GM12864 (cell line): ENCODE measurements at places on chromosomes 1 and 21.

GRCh38 chr1:36479505-36480051 is 3.1 kb downstream of the CSF3R start:
- no peak for DNase-seq

- peak; percentile 44 for DNase-seq
Measured at GRCh38 chr1:157652859-157653493, 47.6 kb downstream of the FCRL3 start.

GRCh38 chr1:81802707-81803430 is 2.1 kb downstream of the ADGRL2 start:
- DNase-seq = no peak

DNA sequence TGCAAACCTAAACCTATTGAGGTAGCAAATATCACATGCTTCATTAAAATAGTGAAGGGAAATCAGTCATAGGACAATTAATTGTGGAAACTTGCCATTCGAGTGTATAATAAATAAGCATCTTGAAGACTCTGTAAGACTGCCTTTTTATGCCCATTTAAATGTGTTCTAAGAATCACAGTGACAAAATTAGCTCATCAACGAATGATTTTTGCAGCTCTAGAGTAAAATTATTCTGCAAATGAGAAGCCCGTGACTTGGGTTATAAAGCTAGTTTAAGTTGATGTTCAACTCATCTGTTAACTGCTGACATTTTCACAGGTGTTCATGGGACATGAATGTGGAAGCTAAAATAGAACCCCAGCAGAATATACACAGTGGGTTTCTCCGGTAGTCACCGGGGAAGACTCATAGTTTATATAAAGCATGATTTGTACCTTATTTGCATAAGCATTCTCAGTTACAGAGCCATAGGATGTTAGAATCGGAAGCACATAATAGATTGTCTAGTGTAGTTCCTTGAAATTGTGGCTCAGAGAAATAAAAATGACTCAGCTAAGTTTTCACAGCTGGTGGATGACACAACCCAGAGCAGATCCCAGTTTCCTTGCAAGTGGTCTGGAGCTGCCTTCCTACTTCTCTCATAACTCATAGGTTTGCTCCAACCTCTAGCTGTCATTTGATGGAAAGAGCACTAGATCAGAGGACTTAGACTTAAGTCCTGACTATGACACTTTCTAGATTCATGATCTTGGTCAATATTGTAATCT is 107.3 kb downstream of the UCHL5 start:
- peak; percentile 15 for DNase-seq

DNA sequence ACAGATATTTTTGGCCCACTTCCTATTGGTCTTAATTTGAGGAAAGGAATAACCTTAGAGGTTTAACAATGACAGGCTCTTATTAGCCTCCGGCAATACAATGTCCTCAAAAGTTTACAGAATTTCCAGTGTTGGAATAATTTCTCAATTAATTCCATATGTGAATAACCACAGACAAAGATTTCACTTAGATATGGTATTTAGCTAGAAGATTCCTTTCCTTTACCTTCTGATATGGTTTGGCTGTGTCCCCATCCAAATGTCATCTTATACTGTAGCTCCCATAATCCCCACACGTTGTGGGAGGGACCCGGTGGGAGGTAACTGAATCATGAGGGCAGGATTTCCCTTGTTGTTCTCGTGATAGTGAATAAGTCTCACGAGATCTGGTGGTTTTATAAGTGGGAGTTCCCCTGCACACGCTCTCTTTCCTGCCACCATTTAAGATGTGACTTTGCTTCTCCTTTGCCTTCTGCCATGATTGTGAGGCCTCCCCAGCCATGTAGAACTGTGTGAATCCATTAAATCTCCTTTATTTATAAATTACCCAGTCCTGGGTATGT is 54.9 kb upstream of the RGS7 start:
- DNase-seq = no peak

- no peak for DNase-seq
Measured at GRCh38 chr1:68464891-68465290, 15.1 kb upstream of the RPE65 start.
